NAMALWA (cell line): ENCODE measurements at places on chromosomes 5 and 9.

DNA sequence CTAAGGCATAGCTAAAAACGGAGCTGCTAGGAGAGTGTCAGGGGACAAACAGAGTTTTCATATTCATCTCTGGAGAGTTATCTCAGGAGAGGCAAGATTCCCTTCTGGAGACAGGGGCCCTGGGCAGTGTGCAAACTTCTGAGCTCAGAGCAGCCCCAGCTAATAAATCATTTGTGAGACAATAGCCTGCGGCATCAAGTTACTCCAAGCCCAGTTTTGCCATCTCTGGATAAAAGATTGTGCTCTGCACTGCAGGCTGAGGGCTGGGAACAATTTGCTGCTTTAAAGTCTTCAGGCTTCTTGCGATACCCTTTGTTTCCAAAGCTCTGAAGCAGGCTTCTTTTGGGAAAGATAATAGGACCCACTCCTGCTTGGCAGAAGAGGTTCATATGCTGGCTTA, 164.3 kb upstream of the BRINP1 start:
- DNase-seq: no peak

DNA sequence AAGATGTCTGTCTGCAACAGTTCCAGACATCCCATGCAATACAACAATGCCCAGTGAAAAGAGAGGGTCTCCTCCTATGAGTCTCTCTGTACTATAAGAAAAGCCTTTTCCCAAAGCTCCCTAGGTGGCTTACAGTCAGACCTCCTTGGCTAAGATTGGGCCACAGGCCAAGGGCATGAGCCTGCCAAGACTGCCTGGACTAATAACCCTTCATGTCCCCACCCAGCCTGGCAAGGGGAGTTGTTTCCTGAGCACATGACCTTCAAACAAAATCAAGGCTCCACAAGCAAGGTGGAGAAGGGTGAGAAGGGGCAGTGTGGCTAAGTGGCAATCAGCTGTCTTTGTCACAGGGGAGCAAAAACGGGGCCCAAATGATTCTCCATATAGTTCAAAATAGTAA, 75.6 kb upstream of the ZSWIM6 start:
- DNase-seq: no peak

GRCh38 chr5:57446966-57447365, 35.6 kb downstream of the ACTBL2 start:
- no peak for DNase-seq

DNA sequence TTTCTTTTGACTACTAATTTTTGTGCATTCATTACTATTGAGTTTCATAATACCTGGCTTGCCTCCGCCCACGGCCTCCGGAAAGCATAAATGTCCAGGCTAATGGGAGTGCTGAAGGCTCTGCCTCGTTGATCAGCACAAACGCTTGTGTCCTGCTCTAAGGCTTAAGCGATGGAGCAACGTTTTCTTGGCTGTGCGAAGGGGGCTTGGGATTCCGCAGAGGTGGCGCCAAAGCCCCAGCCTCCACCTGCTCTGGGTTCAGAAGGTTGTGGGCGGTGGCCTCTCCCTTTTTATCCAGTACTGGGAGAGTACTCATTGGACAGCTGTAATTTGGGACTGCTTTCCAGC, 19.7 kb downstream of the ANXA2R start:
- DNase-seq: no peak

DNA sequence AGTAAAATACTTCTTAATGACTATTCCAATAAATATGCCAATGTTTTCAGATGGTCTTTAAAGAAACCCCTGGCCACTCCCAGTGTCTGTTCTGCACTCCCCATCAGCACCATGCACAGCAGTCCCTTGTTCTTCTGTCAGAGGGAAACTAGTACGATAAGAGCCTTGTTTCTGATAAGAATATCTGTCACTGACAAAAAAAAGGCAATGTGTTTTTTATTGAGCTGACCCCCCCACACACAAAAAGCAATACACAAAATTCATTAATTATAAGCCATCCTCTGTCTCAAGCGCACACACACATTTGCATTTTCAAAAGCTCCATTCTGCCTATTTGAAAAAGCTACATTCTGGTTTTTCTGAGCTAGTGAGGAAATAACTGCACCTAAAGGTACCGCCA, 119.1 kb downstream of the ENC1 start:
- DNase-seq: no peak

DNA sequence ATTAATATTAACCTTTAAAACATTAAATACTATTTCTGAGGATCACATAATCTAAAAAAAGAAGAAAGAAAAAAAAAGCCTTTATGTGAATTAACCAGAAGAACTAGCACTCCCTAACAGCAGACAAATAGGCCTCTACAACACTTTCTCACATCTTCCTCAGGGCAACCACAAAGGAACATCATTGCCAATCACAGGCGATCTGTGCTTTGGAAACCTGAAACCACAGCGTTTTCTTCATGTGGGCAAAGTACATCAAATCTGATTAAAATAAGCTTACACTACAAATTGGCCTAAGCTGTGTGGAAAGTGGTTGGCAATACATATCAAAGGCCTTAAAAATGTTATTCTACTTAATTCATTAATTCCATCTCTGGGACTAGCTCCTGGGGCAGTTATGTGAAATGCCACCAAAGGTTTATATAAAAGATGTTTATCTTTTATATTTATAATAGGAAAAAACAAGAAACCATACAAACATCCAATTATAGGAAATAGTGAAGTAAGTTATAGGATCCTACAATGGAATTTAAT, 184.8 kb upstream of the TBCA start:
- DNase-seq: no peak

DNA sequence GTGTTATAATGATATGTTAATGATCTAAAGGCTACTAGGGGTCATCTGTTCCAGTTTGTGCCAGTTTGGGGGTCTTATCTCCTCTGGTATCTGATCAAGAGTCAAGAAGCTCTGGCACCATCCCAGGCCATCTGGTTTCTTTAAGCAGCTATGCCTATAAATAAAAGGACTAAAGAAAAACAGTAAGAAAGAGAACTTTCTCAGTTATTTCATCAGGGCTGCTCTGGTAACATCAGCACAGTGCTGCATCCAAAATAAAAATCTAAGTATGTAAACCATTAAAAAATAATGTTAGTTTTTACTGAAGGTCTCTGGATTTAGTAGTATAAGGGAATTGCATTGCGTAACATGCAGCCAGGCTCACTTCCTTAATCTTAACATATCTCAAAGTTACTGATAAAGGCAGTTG, 185.0 kb downstream of the NR2F1-AS1 start:
- no peak for DNase-seq
